NCI-H1436 (cell line): ENCODE measurements at places on chromosomes 11 and 22.

- no peak for DNase-seq
Measured at GRCh38 chr22:46373159-46373558, 37.6 kb downstream of the TRMU start.

DNA sequence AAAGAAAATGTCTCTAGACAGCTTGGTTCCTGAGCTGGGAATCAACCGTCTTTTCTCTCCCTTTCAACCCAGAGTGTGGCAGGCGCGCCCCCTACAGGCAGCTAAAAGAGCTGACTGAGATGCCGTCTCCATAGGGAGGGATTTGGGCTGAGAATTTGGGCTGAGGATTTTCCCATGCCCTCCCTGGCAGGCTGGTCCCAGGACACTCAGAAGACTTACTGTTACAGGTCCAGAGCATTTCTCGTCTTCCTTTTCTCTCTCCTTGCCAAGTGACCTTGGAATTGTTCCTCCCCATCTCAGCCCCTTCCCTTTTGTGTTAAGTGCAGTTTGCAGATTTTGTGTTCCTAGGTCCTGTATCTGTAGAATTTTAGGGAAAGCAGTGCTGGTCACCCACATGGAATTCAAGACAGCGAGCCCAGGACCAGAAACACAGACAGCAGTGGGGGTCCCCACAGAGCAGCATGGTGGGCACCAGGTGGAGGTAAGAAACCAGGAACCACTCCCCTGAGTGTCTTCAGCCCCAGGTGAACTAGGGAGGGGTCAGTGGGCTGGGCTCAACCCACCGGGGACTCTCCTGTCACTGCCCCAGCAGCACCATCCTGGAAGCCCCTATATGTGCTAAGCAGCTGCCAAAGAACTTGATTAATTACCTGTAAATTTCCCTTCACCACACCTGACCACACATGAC lies 9.9 kb upstream of the IGLL5 start:
- peak; percentile 29 for DNase-seq

DNA sequence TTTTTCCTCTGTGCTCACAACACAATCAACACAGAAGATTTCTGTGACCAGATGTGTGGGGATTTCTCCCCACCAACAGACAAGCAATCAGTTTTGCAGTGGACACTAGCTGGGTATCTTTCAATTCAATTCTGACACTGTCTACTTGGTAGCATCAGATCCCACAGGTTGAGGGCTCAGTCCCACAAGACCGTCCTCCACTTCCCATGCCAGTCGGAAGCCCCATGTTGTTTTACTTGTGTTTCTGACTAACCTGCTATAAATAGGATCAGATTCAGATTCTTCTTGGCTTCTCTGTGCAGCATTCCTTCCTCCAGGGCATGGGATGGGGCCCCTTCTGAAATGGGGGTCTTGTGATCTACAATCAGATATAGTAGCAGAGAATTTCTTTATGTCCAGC lies 19.6 kb downstream of the ACER3 start:
- DNase-seq, result no peak

- no peak for DNase-seq
Measured at GRCh38 chr11:69683764-69684333, 8.7 kb upstream of the LTO1 start.
